SK-N-MC (cell line): ENCODE measurements at places on chromosomes 11 and 22.

DNA sequence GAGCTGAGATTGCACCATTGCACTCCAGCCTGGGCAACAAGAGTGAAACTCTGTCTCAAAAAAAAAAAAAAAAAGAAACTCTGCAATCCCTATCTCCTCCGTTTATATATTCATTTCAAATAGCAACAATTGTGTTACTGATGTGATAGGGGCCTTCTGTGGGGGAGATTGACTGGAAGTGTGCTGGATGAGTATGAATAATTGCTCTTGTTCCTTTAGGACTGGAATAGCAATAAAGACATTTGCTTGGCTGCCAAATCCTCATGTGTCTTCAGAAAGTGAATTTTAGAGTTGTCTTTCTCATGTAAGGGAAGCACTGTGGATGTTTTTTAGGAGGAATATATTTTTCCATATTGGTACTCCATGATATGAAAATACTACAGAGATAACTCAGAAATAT lies 21.1 kb upstream of the ME3 start:
- no peak for DNase-seq

DNA sequence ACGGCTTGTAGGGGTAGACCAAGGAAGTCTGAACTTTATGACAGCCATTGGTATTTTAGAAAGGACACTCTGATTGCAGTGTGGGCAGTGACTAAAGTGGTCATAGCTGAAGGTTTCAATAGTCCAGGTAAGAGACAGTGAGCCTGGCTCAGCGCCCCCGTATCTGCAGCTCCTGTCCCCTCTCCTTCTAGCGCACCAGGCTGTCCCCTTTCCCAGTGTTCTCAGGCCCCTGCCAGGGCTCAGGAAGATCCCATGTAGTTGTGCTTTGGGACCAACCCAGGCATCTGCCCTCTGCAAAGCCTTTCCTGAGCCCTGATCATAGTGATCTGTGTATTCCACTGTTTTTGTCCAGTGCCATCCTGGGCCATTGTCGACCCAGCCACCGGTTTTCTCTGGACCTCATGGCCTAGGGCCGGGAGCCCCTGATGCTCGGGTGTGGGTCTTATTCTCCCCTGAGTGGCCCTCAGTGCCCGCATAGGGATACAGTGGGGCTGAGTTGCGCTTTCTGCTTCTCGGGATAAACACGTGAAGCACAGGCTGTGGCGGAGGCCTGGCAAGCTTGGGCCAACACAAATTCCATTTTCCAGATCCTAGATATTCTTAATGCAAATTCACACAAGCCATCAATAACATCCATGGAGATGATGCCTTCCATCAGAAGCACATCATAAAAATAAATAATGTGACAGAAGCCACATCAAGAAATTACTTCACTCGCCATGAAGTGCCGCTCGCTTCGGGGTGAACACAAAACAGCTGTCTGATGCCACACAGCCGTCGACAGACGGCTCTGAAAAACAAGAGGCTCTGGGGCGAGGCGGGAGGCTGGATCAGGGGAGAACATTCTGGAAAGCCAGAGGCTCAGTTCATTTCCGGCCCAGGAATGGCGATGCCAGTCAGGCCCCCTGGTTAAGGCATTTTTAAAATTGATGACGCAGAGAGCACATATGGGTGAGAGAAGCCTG lies 805.0 kb downstream of the TBC1D22A start:
- no peak for DNase-seq

DNA sequence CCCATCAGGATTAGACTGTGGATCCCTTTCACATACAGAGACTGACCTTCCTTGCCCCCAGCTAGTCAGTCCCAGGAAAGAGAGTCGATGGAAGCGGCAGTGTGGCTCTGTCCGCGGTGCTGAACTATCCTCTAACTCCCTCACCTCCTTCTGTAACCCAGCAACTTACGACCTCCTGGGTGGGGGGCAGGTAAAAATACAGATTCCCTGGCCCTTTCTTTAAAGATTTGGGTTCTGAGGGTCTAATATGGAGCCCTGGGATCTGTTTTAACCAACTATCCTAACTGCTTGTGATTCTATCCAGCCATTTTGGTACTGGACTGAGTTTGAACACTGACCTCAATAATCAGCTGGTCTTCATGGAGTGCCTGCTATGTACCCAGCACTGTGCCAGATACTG lies 23.2 kb downstream of the MFNG start:
- DNase-seq, result no peak

GRCh38 chr11:59954219-59954847 lies 9.5 kb upstream of the OOSP4A start:
- DNase-seq, result no peak
